Dermis microvascular lymphatic vessel endothelial cell (primary cell): ENCODE measurements at places on chromosomes 12 and 14. TPM values are rescaled to one million over a fixed set of nuclear protein-coding genes. Genes with fewer than 3 reads are reported as not detected.

The AKAP6 gene
- total RNA-seq, result 0.25 and 0.64 TPM in 2 replicates

The GRIP1 gene
- under 0.01 and 0.13 TPM in 2 replicates for total RNA-seq

The ZDHHC22 gene
- not detected in 2 replicates for total RNA-seq

The HNF1A gene
- total RNA-seq, result not detected in 2 replicates

The RNF31 gene
- total RNA-seq, result 20.4 and 31.1 TPM in 2 replicates

The PDZRN4 gene
- not detected in 2 replicates for total RNA-seq

The KCNH3 gene
- under 0.01 and 0.13 TPM in 2 replicates for total RNA-seq

The MANSC4 gene
- not detected in 2 replicates for total RNA-seq

The KRT81 gene
- 0.13 TPM in 1 of 2 replicates, not detected in the other for total RNA-seq

The DIO2 gene
- total RNA-seq, result under 0.01 TPM in 1 of 2 replicates, not detected in the other

The LRRC43 gene
- total RNA-seq, result 1.1 and 1.5 TPM in 2 replicates

The TBX3 gene
- total RNA-seq, result 0.89 and 1.4 TPM in 2 replicates

GRCh38 chr12:70910666-70911065 lies 9.9 kb downstream of the PTPRR start:
- no peak for DNase-seq

DNA sequence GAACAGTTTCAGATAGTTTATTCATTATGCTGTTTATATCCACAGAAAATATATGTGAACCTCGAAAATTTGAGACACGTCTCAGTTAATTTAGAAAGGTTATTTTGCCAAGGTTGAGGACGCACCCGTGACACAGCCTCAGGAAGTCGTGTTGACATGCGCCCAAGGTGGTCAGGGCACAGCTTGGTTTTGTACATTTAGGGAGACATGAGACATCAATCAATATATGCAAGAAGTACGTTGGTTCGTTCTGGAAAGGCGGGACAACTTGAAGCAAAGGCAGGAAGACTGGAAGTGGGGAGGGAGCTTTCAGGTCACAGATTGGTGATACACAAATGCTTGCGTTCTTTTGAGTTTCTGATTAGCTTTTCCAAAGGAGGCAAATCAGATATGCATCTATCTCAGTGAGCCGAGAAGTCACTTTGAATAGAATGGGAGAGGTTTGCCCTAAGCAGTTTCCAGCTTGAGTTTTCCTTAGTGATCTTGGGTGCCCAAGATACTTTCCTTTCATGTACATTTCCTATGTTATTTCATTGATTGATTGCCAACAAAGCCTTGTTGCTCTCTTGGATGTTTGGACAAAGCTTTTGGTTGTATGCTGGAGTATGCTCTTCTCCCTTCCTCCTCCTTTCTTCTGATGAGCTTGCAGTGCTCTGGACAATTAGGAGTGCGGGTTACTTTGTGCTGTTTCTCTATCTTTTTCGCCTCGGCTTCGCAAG lies 3.2 kb downstream of the SNAPC1 start:
- no peak for DNase-seq

- no peak for DNase-seq
Observed at GRCh38 chr12:68285541-68285940, 32.1 kb upstream of the IL22 start.

DNA sequence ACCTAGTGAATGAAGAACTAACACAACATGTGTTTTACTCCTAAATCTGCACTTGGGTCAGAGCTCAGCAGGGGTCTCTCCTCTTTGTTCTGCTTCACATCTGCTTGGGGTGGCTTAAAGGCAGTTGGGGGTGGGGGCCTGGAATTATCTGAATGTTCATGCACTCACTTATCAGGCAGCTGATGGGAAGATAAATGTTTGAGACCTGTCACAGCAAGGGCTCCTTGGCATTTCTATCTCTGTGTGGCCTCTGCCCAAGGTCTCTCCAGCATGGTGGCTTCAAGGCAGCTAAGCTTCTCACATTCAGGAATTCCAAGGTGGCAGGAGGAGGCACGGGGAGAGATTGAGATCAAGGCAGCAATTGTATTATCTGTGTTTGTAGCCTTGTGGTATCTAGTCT lies 6.4 kb upstream of the HMGA2 start:
- DNase-seq, result no peak

GRCh38 chr12:113341535-113341934 lies 6.6 kb upstream of the SLC8B1 start:
- DNase-seq, result no peak

GRCh38 chr12:51863363-51863932 lies 14.9 kb upstream of the FIGNL2 start:
- DNase-seq, result no peak

DNA sequence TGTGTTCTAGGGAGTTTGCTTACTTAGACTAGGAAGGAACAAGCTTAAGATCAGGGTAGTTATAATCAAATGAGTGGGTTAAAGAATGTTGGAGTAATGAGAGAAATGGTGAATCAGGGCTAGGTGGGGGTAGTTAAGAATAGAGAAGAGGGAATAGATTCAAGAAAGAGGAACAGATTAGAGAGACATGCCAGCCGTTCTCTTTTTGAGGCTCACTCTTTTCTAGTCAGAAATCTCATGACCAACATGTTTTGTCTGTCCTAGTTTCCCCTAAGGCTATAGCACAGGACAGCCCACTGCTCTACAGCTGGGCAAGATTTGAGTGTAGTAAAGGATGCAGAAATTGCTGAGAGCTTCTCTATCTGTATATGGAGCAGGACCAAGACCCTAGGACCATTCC lies 258.4 kb downstream of the AKAP6 start:
- no peak for DNase-seq

DNA sequence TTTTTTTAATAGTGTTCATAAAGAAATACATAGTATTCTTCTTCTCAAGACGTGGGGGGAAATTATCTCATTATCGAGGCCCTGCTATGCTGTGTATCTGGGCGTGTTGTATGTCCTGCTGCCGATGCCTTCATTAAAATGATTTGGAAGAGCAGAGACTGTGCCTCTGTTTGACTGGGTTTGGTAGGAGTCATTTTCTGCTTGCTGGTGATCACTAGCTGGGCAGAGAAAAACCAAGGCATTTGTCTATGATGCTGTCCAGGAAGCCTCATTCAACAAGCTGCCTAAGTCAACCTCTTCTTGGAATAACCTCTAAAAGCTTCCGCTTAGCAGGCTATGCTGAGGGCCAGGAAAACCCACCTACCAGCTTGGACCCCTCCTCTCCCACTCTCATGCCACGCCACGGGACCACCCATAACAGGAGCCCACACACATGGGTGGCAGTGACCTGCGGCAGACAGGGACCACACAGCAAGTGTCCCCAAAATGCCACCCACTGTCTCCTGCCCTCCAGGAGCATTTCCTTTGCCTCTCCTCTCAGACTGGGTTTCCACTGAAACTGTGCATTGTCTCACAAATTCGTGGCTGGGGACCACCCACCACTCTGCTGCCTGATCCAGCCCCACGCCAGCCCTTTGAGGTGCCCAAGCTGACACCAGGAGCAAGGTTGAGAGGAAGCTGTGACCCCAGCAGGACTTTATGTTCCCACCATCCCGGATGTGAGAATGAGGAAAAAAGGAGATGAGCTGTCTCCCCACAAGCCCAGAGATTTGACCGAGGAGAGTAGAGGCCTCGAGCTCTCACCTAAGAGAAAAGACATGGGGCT lies 36.8 kb downstream of the DAD1 start:
- DNase-seq, result no peak

DNA sequence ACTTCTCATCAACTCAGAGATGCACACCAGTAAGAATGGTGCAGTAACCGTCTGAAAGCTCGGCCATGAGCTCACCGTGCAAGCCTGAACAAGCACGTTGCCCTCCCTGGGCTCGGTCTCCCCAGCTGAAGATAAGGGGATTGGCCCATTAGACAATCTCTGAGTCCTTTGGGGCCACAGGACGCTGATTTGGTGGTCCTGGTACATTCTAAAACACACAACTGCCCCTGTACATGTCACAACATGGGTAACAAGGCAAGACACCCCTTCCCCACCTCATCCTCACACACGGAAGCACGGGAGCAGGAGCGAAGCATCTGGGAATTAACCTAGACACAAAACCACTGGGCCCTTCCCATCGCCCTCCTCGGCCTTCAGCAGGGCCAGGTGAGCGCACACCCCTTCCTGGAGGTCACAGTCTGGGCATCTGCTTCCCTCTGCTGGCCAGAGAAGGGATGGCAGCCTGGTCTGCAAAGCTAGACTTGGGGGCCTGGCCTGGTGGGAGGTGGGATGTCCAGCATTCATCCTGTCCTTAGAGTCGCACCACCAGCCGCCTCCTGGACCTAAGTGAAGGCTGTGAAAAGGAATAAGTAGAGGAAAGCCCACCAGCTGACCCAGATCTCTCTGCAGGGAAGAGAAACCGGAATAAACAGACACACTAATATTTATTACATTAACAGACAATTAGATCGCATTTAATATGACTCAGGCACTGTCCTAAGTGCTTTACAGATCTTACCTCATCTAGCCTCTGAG lies 18.9 kb upstream of the SMUG1 start:
- DNase-seq, result peak; percentile 52

DNA sequence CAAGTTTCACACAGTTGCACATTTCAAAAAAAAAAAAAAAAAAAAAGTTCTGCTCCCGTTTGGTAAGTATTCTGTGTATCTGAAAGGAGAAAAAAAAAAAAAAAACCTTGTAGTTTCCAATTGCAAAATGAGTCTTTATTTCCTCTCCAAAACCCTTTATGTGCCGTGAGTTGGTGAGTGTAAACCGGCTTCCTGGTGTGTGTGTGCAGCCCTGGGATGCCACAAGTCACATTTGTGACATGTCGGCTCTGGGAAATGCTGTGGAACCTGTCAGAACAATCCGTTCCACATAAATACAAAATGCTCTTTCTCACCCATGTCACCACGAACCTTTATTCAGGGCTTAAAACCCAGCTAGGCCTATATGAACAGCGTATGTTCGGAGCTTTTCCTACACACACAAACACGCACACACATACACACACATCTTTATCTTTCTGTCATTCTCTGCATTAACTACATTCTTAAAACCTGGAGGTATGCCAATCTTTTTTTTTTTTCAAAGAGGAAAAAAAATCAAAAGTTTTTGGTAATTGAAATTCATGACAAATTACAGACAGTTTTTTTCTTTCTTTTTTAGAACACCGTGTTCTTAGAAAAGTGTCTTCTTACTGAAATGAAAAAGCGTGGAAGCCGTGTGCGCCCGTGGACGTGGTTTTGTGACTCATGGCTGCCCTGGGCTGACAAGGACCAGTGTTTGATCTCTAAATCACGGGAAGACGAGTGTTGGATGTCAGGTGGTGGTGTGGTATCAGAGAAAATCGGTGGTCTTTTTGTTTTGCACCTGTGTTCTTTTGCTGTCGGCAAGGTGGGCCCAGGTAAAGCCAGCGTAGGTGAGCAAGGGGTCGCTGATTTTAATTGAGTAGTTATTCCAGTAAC lies 612.0 kb downstream of the VRK1 start:
- DNase-seq, result no peak

DNA sequence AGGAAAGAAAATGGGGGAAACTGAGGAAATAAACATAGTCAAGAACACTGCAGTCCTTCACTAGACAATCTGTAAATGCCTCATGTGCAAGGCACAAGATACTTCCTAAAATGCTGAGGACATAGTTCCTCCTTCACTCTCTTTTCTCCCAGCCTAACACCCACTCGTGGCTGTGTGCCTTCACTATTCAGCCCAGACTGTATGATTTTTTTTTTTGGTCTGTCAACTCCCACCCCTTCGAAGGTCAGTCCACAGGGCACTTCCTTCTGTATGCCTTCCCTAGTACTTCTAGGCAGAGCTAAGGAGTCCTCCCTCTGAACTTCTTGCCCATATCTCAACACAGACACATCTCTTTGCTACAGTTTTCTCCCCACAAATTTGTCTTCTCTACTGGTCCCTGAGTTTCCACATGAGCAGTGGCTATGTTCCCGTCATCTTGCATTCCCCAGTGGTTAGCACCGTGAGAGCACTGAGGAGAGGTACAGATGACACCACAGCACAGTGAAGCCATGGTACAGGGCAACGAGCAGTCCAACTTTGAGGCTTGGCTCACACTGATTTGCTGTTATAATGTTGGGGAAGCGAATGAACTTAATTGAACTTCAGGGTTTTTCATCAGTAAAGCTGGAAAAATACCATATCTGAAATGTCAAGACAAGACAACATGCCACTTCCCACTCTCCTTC lies 24.1 kb upstream of the SYCP3 start:
- no peak for DNase-seq

GRCh38 chr12:1360441-1361210 lies 233.8 kb downstream of the FBXL14 start:
- no peak for DNase-seq

DNA sequence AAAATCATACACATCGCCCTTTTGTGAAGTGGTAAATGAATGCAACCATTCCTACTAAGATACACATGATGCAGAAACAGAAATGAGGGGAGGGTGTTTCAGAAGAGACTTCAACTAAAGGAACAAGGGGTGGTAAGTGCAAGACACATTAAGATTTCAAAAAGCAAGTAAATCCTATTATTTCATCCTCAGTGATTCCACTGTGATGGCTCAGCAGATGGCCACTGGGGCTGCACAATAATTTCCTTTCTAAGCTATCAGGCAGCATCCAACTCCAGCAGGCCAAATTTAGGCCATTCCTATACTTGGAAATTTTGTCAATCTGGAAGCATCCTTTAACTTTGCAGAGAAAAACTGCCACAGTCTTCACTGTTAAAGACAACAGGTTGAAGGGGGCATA lies 272.4 kb downstream of the NELL2 start:
- no peak for DNase-seq

DNA sequence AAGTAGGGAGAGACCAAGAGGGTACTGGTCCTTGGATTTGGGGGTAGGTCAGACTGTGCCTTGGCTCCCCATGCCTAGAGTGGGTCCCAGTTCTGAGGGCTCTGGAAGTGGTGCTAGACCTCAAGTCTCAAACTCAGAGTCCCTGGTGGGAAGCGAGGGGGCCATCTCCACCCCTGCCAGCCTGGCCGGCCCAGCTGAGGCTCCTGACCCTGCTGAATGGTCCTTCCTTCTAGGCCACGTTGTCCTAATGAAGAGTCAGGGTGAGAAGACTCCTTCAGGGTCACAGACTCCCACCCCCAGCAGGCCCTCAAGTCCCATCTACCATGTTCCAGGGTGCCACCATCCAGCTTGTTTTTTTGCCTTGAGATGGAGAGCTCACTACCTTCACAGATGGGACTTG lies 12.9 kb downstream of the SERPINA6 start:
- no peak for DNase-seq

GRCh38 chr14:20707622-20708021 lies 19.1 kb downstream of the ANG start:
- DNase-seq, result no peak
